ENCODE measurements at places on chromosomes 12 and 14. TPM values are rescaled to one million over a fixed set of nuclear protein-coding genes. Genes with fewer than 3 reads are reported as not detected.

The INSM2 gene
- not detected for total RNA-seq

DNA sequence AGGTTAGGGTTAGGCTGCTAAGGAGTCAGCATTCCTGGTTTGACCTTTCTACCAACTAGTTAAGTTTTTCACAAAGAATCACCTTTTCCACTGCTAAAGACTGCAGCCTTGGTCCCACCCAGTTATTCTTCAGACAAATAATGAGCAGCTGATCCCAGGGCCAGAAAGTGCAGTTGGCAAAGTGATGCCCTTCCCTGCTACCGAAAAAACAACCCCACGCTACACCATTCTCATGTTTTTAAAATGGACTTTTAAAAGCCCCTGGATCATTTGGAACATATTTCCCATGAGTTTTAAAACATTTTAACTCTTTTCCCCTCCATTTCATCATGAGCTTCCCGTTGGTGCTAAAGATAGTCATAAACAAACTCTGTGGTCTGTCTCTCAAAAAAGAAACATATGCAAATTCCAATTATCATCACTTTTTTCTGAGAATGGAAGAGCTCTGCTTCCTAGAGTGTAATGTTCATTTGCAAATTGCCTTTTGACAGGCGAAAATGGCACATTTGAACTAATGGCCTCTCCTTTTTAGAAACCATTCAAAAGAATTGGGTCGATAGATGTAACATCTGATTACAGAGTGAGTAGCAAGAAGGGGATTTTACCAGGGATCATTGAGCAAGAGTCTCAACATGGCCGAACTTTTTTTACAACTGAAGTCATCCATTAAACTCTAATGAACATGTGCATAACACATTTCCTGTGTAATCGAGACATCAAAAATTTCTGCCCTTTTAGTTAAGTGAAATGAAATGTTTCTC, 129.3 kb upstream of the RAP1B start:
- peaks cover 38% of the 10 kb centered on the region for H3K4me1 ChIP-seq
- peak overlapping the region; percentile 86 for H3K27ac ChIP-seq
- H3K36me3 ChIP-seq = peaks cover 15% of the 10 kb centered on the region
- DNase-seq = no peak

DNA sequence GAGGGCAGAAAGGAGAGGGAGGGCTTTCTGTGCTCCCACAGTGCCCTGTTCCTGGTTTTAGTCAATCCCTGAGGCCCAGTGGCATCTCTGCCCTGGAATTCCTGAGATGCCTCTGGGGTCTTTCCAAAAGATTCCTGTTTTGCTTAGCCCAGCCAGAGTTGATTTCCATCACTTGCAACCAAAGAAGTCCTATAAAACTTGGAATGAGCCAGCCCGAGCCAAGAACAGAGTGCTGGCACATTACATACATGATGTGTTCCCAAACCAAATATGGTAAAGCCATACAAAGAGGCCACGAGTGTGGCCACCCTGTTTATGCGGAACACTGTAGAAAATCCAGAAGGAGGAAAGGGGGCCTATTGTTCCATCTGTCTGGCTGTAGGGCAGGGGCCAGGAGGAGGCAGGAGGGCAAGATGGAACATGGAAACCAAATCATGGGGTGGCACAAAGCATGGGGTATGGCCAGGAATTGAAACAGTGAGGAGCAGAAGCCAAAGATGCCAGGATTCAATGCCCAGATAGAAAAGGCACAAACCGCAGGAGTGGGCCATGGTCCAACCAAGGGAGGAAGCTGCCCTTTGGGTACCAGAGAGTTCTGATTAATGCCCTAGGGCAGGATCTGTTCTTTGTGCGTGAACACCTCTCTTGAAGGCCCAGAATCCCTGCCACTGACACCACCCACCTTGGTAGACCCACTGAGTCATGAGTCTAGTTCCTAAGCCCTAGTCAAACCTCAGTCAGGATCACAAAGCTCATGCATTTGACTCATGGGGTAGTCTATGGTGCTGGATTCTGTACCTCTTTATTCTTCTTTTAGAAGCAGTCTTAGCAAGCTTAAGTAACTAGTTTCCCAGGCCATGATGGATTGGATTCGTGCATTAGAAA, 75.2 kb downstream of the LRRC74A start:
- H3K27me3 ChIP-seq = peaks cover 13% of the 10 kb centered on the region
- no peak overlapping the region for H3K4me3 ChIP-seq
- no peaks in the 10 kb centered on the region for H3K36me3 ChIP-seq
- no peak for DNase-seq
- peaks cover 17% of the 10 kb centered on the region for H3K4me1 ChIP-seq

DNA sequence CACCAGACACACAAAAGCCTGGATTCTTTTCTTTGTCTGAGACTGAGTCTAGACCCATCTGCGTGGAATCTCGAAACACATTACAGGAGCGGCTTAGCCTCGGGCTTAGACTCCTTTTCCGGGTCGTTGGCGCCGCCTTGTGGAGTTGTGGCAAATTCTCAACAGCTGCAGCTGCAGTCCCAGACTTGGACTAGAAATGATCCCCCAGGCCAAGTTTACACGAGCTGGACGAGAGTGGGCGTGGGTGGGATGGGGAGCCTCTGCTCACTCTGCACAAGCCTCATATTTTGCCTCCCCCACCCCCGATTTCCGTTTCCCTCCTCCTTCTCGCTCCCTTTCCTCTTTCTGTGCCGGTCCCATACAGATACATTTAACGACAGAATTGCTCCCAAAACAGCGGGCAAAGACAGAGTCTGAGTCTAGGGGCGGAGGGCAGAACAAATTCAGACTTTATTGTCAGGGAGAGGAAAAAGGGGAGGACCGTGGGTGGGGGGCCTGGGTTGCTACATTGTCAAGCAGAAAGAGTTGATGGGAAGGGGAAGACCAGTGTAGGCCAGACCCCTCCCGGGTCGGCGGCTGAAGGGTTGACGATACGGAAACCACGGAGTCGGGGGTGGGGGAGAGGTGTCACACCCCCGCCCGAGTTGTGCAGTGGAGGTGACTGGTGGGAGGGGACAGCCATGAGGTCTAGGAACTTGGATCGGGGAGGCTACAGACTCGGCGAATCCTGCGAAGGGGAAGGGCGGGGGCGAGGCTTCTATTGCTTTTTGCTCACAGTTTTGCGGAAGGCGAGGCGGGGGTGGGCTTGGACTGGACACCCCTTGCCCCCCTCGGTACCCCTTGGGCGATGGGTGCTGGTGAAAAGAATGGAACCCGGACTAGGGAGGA, 4.7 kb upstream of the GPR84 start:
- DNase-seq = peak; percentile 91
- peaks cover 38% of the 10 kb centered on the region for H3K4me1 ChIP-seq
- peak overlapping the region; percentile 1 for H3K4me3 ChIP-seq

The BATF gene
- total RNA-seq = 31.3 TPM

DNA sequence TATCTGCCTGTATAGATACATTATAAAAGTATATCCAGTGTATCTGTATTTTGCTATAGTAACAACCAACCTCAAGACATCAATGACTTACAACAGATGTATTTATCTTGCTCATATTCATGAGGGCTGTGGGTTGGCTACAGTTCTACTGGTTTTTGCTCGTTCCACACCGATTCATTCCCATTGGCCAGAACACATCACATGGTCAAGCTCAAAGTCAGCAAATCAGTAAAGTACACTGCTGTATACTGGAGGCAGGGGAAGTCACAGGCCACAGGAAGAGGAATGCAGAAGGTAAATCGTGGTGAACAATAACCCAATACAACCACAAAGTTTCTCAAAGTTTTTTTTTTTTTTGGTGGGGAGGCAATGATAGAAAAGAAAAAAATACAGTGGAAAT, 180.0 kb upstream of the CDKN3 start:
- peaks cover 9% of the 10 kb centered on the region for H3K4me1 ChIP-seq
- no peak overlapping the region for H3K4me3 ChIP-seq
- no peak overlapping the region for H3K27ac ChIP-seq
- no peaks in the 10 kb centered on the region for H3K36me3 ChIP-seq

DNA sequence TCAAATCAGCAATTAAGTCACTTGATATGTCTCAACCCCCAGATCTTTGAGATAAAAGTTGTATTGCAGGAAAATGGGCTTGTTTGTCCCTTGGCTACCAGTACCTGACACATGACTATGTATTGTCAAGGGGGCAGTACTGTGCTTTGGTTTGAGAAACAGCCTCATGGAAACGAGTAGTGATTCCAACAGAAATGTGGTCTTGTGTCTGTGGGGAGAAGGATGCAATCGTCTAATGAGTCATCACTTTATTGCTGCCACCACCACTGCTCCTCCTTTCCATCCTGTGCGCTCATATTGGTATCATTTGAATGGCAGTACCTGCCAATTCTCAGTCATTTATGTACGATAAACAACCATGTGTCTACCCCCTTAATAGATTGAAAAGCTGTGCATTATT, 72.8 kb upstream of the ARHGAP5 start:
- no peak overlapping the region for H3K27ac ChIP-seq
- peaks cover 7% of the 10 kb centered on the region for H3K27me3 ChIP-seq
- H3K4me1 ChIP-seq = no peaks in the 10 kb centered on the region
- H3K4me3 ChIP-seq = no peak overlapping the region
- no peaks in the 10 kb centered on the region for H3K36me3 ChIP-seq
- DNase-seq = no peak

GRCh38 chr12:13175499-13175898, 21.0 kb upstream of the EMP1 start:
- no peak overlapping the region for H3K4me3 ChIP-seq
- no peak overlapping the region for H3K27ac ChIP-seq
- no peaks in the 10 kb centered on the region for H3K36me3 ChIP-seq
- H3K27me3 ChIP-seq = peaks cover 33% of the 10 kb centered on the region

All from activated naive CD8-positive, alpha-beta T cell treated with anti-CD3 and anti-CD28 coated beads, Interleukin-2, amount 10 ng/mL, durations not matched to agents 7 days and 5 days (primary cell).